ENCODE measurements at places on chromosomes 5 and 9.

DNA sequence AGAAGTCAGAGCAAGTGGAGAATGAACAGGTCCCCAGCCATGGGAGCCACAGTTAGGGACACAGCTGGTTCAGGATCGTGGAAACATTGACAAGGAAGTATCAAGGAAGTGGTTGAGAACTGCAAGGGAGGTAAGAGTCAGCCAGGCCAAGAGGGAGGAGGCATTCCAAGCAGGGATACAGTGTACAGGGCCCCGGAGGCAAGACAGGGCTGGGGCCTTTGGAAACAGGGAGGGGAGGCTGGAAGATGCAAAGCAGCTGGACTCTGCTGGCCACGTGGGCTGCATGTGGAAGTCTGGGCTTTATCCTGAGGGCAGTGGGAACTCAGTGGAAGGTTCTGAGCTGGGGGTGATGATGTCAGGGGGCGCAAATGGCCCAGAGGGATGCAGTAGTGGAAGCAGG, 14.2 kb downstream of the CCDC180 start:
- DNase-seq, result no peak

GRCh38 chr9:32776201-32776600, 7.1 kb upstream of the TMEM215 start:
- no peak for DNase-seq

GRCh38 chr9:135669616-135670285, 6.6 kb downstream of the LCN9 start:
- no peak for DNase-seq

- no peak for DNase-seq
Measured at GRCh38 chr9:90114641-90115425, 510.0 kb downstream of the GADD45G start.

DNA sequence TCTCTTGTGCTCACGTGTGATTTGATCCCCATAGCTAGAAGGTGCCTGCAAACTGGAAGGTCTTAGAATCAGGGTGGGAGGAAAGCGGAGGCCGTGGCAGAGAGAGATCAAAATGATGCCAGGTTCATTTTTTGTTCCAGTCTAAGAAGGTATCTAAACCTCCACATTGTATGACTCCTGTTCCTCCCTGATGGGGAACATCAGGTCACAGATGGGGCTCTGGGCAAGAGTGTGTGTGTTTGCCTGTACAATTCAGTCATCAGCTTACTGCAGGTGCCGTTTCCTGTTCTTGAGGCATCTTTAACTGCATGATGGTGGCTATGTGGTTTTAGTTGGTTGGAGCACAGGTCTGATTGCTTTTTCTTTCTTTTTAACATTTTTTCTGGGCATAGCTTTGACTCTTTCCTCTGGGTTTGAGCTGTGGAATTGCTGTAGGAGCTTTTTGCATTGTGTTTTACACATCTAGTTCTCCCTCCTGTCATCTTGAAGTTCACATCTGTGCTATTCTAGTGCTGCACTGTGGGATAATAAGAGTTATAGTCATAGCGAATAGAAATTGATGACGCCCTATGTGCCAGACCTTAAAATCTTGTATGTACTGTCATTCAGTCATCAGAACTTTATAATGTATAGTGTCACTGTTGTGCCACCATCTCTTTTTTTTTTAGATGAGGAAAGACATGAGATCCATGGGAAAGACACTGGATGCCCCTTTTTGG, 30.8 kb downstream of the ARHGAP26 start:
- DNase-seq, result no peak

DNA sequence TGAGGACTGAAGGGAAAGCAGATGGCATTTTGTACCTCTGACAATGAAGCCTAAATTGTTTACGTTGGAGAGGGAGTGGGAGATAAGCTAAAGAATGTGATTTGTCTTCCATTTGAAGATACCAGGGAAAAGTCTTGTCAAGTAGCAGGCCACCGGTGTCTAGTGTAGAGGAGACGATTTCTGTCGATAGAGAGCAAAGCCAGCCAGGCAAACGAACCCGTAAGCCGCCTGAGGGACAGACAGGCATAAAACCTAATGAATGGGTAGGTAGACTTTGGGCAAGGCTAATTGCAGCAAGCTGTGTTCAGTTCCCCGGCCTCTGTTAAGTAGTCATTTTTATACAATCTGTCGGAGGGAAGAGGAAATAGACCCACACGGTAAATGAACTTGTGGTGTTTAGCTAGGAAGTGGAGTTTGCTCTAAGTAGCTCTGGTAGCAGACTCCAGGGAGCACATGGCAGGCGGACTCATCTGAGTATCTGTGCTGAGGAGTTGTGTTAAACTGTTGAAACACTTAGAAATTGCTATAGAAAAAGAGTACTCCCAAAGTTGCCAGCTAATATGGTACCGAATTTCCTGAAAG, 28.8 kb downstream of the SMARCA2 start:
- no peak for DNase-seq

GRCh38 chr9:36939655-36940499, 94.2 kb downstream of the PAX5 start:
- DNase-seq, result peak; percentile 83

GRCh38 chr5:169024421-169024820, 276.5 kb downstream of the SLIT3 start:
- DNase-seq, result no peak

DNA sequence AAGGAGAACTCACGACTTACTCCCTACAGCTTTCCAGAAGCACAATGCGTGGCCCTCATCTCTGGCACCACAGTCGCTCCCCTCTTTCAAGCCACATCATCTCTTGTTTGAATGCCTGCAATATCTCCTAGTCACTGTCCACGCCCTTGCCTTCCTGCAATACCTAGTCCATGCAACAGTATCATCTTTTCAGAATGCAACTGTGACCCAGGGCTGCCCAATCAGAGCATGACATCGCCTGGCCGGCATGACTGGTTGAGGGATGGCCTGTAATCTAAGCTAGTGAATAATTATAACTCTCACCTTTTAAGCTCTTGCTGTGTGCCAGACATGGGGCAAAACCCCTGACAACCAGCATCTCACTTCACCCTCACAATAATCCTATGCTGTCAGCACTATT, 52.5 kb upstream of the CPEB4 start:
- DNase-seq, result no peak

DNA sequence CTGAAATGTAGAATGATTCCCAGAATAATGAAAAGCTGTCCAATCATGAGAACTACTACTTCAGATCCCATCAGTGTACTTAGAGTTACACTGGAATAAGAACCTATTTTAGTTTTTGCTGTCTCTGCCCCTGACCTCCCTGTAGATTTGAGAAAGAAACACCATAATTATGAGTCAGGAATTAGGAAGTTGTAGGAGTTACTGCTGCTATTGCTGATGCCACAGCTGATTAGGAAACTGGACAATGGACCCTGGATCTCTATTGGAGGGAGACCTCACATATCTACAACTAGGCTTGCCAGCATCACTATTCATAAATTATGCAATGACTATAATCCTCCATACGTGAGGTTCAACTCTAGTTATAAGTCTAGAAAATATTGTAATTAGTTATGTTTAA, 48.8 kb upstream of the EDIL3 start:
- DNase-seq, result no peak

DNA sequence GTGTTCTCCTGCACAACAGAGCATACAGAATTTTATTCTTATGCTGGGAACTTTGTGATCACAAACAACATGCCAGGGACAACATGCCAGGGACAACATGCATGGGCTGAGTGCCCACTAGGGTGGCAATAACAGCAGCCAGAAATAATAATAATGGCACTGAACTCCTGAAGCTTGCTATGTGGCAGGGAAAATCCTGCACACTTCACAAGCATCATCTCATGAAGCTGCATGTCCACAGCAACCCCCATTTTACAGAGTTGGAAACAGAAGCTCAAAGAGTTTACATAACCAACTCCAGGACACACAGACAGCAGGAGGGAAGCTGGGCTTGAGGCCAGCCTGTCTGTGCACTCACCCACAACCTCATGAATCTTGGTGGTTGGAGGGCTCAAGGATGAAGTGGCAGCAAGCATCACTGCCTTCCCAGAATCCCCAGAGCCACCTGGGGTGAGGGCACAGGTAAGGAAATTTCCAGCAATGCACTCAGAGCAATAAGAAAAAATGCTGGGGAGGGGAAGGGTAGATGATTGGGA, 111.4 kb downstream of the GABBR2 start:
- no peak for DNase-seq

DNA sequence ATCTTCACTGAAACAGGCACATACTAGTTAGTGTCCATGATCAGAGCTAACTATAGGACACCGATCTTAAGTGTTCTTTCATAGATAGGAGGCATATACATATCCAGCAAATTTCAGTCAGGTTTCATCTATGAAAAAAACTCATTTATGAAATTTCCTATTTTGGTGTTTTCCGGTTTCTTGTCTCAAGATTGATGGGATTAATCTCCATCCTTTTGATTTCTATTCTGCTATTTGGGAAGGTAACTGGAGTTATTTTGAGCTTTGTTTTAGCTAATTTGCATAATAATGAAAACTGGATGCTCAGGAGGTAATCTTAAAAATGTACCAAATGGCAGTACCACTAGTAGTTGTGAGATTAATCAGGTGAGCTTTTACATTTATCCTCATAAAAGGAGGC, 62.1 kb downstream of the BASP1 start:
- no peak for DNase-seq

- DNase-seq, result no peak
Measured at GRCh38 chr9:37911271-37911681, 7.3 kb upstream of the SLC25A51 start.

DNA sequence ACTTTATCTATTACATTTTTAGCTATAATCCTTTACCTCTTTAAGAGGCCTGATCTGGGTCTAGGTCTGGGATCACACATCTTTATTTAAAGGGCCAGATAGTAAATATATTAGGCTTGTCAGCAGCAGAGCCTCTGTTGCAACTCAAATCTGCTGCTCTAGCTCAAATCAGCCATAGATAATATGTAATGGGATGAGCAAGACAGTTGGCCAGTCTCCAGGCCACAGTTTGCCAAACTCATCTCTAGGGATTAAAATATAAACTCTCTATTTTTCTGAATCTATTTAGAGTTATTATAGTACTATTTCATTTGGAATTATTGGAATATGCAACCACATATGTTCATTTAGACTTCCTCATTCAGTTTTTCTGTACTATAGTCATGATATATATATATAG, 115.9 kb upstream of the MINAR2 start:
- DNase-seq, result no peak

GRCh38 chr5:93186076-93186682, 394.8 kb downstream of the NR2F1-AS1 start:
- no peak for DNase-seq

DNA sequence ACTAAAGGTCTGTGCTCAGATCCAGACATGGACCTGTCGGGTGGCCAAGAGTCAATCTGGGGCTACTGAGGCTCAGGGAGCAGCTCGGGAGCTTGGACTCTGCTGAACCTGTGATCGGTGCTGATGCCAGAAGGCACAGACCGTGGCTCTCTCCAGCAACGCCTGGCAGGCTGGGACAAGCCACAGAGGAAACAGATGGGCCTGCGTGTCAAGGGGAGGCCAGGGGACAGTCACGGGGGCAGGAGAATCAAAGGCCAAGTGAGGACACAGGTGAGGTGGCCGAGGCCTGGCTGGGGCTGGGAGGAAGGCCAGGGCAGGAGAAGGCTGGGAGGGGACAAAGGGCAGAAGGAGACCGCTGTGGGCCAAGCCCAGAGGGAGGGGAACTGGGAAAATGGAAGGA, 43.4 kb downstream of the EPB41L4B start:
- DNase-seq, result no peak

GRCh38 chr9:127721391-127721821, 5.5 kb downstream of the TTC16 start:
- no peak for DNase-seq

- DNase-seq, result peak; percentile 33
Measured at GRCh38 chr5:139708877-139709581, 60.9 kb downstream of the CXXC5 start.

DNA sequence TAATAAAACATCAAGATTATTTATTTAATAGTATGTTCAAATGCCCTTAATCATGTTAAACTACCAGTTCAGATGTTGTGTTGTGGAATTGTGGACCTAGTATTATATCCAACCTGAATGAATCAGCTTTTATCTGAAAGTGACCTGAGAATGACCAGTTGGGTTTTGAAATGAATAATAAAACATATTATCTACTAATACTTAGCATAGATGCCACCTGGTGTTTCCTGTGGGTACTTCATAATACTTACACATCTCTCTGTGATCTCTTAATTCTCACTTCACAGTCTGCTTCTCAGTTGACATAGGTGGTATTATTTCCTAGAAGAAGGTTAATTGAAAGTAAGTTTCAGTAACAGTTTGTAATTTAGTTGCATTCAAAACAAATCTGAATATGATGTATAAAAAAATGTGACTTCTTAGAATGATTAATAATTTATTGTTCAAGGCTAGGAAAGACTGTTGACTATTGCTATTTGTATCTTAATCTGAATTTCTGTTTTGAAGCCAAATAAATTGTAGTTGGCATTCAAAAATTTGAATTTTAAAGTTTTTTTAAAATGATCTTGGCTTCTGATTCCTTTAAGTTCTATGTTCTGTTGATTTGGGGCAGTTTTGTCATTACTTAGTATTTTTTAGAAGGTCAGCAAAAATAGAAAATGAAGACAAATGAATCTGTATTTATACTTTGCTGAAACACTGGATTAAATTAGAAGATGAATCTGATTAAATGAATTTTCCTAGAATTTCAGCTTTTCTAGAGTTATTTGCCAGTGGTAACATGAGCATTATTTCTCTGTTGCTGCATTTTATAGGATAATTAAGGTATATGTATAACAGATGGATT, 48.2 kb downstream of the KIF2A start:
- DNase-seq, result no peak

- no peak for DNase-seq
Measured at GRCh38 chr9:136795000-136795348, 1.2 kb upstream of the CCDC183 start.

DNA sequence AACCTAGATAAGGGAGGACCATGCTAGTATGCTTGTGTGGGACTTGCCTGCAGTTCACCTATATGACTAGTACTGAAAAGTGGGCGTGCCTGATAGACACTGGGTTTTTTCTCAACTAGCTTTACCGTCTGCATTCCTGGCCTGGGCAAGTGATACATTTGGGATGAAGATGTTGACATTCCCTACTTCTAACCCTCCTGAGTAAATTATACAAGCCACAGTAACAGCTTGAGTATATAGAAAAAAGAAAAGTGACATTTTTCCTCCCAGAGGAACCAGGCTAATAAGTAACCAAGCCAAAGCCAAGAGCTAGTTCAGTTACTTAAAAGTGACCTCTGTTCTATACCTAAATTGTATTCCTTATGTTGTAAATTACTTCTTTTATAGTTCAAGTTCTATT, 153.8 kb upstream of the CYLC2 start:
- no peak for DNase-seq

DNA sequence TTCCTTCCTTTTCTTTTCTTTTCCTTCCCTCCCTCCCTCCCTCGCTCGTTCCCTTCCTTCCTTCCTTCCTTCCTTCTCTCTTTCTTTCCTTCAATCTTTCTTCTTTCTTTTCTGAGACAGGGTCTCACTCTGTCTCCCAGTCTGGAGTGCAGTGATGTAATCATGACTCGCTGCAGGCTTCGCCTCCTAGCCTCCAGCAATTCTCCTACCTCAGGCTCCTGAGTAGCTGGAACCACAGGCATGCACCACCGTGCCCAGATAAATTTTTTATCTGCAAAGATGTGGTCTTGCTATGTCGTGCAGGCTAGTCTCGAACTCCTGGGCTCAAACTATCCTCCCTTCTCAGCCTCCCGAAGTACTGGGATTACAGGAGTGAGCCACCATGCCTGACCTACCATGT, 81.4 kb downstream of the SPATA31C2 start:
- DNase-seq, result no peak

GRCh38 chr5:19044931-19045695, 942.9 kb downstream of the CDH18 start:
- no peak for DNase-seq

Measured in NCI-H2081 treated with DMSO at 0.1 percent for 48 hours (cell line).